CD4-positive, alpha-beta T cell treated with Interleukin-21 for 1 hour (primary cell): ENCODE measurements at places on chromosomes 4 and X.
A peak's percentile ranks its signal among the peaks of the same experiment; 100 is the strongest.

DNA sequence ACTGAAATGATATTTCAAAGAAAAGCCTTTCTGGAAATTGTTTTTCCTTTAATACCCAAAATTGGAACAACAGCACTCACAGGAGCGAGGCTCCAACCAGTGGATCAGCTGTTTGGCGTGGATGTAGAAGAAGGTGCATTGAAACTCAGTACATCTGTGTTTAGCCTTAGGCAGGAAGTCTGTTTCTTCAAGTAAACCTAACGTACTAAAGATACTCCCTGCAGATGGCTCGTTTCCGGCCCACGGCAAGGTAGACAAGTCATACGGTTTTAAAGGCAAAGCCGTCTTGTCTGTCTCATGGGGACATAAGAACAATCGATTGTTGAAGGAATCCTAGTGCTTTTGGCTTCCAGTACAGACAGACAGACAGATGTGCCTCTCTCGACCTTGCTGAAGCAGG lies 50.0 kb upstream of the CLCN4 start:
- peak; percentile 60 for DNase-seq

GRCh38 chr4:7430965-7431695 lies 3.6 kb downstream of the PSAPL1 start:
- DNase-seq: no peak

GRCh38 chr4:151129796-151130195 lies 30.4 kb downstream of the RPS3A start:
- no peak for DNase-seq

- DNase-seq: no peak
Measured at GRCh38 chrX:120365968-120366367, 4.1 kb downstream of the ATP1B4 start.

GRCh38 chr4:4763822-4764557 lies 95.5 kb upstream of the MSX1 start:
- no peak for DNase-seq
